Epithelial cell of prostate (primary cell): ENCODE measurements at places on chromosomes 4 and X.

GRCh38 chr4:2793586-2794485, 951 bp downstream of the SH3BP2 start:
- no peak for DNase-seq

GRCh38 chr4:7238300-7238960, 46.1 kb downstream of the SORCS2 start:
- DNase-seq: no peak

DNA sequence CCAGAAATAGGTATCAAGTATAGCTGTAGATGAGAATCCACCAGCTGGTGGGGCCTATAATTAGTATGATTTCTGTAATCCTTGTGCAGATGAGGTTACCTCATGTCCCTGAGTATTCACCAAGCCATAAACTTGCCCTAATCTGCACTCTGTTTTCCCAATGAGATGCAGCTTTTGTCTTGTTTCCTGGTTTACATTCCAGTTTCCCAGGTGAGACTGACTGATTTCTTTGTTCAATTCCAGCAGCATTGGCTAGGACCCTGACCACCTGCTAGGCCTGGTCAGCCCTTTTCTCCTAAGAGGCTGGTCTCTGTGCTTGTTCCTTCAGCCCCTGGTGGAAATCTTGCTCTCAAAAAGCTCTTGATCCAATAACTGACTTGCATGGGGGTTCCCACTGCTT, 44.6 kb downstream of the GABRB1 start:
- no peak for DNase-seq

GRCh38 chr4:152947311-152947710, 11.2 kb downstream of the FHDC1 start:
- DNase-seq: no peak

GRCh38 chr4:33649015-33649414, 2595.3 kb downstream of the ARAP2 start:
- DNase-seq: no peak

DNA sequence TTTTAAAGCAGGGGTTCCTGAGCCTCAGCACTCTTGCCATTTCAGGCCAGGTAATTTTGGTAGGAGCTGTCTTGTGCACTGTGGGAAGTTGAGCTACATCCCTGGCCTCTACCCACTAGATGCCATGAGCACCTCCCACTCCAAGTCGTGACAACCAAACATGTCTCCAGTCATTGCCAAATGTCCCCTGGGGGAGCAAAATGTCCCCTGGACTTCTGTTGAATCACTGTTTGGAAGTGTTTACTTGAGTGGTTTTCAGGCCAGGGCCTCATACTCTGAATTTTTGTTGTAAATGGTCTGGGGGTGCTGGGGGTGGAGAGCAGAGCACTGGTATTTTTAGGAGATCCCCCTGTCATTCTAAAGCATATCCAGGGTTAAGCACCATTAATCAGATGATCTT, 3.2 kb downstream of the PDK3 start:
- DNase-seq: no peak

GRCh38 chr4:140989944-140990343, 143.3 kb downstream of the RNF150 start:
- DNase-seq: no peak

- no peak for DNase-seq
Observed at GRCh38 chr4:101419336-101420135, 72.2 kb upstream of the PPP3CA start.

DNA sequence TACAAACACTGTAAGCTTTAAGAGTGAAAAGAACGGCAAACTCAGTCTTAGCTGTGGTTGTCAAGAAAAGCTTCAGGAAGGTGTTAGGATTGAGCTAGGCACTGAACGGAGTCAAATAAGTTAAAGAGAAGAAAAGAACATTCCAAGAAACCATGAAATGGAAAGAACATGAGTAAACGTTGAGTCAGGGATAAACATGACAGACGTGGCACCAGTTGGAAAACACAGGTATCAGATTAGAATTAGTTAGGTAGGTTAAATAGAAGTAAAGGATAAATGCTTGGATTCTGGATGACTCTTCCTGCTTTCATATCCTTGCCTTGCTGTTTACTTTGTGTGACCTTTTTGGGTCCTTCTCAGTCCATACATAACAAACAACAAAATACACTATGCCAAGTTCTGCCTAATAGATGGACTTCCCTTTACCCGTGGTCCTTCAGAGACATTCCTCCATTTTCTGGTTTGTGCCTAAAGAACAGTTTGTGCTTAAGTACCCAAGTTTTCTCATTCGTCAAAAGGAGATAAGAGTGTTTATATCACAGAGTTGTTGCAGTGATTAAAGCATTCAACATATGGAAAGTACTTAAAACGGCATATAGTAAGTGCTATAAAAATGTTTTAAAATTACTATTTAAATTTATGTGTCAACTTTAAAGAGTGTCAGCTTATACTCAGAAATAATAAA, 446.9 kb downstream of the TMA16 start:
- DNase-seq: peak; percentile 14

GRCh38 chr4:178917756-178918155, 1475.5 kb upstream of the AGA start:
- DNase-seq: no peak

GRCh38 chr4:104879367-104879766, 267.3 kb upstream of the TET2 start:
- no peak for DNase-seq

DNA sequence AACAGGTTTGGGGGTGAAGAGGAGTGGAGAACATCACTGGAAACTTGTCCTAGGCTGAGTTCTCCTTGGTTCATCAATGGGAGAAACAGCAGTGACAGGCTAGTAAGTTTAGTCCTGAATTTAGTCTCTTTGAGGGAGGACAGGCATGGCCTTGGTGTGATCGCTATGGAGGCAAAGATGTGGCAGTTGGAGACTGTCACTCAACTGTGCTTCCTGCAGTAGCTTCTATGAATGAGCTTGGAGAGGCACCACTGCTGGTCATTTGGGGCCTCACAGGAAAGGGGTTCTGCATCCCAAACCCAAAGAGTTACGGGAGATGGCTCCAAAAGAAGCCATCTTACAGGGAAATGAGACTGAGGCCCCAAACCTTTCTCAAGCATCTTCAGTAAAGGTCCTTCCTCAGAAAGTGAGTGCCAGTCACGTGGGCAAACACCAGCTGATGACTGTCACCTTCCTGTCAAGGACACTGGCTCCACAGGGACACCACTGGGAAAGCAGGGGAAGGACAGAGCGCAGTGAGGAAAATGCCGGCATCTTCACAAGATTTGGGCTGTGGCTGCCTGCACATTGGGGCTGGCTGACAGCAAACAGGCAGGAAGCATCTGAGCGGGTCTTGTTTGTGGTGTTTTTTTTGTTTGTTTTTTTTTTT, 7.2 kb downstream of the MRFAP1 start:
- no peak for DNase-seq

DNA sequence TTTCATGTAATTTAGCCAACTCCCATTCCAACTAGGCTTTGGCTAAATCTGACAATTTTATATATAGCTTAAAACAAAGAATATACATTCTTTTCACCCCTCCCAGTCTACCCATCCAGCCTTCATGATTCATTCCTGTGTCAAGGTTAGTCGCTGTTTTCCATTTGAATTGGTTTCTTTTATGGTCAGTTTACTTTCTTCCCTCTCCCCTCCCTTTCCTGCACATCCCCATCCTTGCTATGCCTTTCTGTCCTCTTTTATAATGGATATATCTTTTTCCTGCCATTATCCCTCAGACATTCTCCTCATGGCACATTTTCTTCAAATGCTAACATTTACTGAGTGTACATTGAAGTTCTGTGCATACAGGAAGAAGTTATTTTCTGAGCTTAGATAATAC, 4.7 kb downstream of the ZXDB start:
- no peak for DNase-seq

DNA sequence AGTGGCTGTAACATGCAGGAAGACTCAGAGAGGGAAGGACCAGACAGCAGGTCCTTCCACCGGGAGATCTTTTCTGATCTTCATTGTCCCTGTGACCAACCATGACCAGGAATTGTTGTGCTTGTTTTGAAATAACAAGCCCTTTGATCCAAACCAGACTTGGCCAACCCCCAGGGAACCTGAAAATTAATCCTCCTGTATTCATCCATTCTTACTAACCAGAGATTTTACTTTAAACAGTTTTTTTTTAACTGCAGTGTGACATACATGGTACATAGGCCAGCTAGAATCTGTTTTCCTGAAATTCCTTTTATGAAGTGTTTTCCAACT, 4.0 kb downstream of the WFS1 start:
- DNase-seq: no peak

- DNase-seq: no peak
Observed at GRCh38 chrX:40383969-40384368, 196.8 kb upstream of the ATP6AP2 start.

- DNase-seq: no peak
Observed at GRCh38 chr4:186904101-186904500, 180.4 kb upstream of the FAT1 start.

DNA sequence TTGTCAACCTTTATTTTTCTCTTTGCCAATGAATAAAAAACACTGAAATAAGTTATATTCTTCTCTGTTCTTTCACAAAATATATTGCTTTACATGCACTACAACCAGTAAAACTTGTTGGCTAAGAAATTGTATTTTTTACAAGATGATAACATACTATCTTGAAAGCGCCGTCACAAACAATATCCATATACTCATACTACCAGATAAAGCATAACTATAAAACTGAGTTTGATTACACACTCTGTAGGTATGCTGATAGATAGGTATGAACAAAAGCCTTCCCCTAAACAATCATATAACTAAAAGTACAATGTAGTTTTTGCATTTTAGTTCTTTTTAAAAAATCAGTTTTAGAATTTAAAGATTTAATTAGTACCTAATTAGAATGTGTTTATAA, 13.6 kb upstream of the BMP2K start:
- DNase-seq: no peak

GRCh38 chr4:189128341-189128740, 812.3 kb upstream of the FRG1 start:
- DNase-seq: peak; percentile 88

DNA sequence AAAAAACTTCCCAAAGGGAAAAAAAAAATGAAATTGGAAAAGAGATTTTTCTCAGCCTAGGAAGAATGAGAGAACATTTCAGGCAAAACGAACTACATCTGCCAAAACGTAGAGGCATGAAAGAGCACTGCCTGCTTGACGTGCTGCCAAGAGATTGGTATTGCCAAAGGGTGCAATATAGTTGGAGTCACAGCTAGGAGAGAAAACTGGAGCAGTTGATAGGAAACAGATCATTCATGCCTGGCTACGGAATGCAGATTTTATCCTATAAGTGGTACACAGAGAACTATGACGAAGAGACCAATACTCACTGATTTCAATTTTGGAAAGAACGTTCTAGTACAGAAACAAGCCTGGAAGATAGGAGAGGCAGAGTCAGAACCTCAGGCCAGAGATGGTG, 68.4 kb upstream of the IQCM start:
- DNase-seq: no peak

DNA sequence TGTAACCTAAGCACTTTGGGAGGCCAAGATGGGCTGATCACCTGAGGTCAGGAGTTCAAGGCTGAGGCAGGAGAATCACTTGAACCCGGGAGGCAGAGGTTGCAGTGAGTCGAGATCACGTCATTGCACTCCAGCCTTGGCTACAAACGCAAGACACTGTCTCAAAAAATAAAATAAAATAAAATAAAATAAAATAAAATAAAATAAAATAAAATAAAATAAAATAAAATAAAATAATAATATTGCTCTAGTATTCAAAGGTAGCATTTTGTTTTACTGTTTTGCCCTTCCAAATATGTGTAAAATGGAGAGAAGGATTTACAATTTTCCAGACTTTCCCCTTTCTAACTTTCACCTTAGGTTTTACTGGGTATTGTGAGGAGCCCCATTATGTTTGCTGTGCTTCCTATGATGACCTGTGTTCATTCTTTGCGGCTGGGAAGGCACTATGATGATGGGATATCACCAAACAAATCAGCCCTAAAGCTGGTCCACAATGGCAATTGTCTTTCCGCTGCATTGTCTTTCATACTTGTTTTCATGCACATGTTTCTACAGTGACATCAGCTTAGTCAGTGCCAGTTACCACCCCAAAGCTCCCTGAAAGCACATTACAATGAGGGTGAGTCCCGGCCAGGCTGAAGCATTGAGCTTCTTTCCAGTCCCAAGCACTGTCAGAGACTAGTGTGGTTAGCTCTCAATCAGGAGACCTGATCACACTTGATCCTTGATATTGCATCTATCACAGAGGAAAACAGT, 50.8 kb downstream of the DTHD1 start:
- no peak for DNase-seq

DNA sequence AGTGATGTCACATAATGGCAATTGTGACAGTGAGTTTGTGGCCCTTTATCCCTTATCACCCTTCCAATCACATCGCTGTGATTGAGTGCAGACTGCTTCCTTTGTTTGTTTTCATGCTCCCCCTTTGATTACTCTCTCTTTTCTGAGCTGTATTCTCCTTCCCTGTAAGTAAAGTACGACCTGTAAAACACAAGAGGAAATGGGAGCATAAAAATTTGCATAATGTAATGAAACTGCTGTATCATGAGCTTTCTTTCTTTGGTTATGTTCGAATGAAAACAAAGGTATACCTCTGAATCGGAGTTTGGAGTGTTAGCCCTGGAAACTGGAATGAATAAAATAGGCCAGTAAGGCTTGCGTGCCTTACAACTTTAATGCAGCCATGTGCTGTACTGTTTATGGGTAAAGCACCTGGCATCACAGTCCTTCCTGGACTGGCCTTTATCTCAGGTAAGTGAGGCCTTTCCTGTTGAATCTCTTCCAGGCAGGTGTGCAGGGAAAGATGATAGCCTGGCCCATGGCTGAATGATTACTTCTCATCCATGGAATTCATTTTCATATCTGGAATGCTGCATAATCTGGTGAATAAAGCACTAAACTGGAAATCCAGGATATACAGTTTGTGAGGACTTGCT, 26.6 kb upstream of the HS3ST1 start:
- DNase-seq: no peak

DNA sequence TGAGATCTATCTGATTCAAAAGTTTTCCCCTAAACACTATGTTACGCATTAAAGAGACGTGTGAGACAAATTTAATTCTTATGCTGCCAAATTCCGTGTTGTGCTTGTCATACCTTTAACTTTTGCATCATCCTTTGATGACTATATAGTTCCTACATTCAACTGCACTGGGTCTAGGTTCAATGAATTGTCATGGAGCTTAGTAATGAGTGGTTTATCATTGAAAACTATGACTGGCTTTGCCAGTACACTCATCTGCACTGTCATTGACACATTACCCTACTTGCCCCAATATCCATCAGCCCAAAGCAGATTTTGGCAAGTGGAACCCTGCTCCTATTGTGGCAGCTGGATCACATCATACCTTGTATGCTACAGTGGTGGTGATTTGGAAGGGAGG, 882.9 kb upstream of the SLIT2 start:
- no peak for DNase-seq

GRCh38 chrX:11751261-11751660, 6.8 kb upstream of the MSL3 start:
- DNase-seq: no peak

DNA sequence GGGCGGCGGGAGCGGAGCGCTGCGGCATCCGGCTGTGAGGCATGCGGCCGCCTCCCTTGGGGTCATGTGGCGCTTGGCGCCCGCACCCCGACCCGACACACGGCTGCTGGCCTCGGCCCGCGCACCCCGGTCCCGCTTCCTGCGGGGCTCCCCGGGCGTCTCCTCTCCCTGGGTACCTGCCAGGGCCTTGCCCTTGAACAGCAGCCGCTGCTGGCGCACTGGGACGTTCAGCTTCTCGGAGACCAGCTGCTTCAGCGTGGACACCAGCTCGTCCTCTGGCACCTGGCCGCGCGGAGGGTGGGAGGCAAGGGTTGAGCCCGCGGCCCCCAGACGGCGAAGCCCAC, 391 bp downstream of the UBL4A start:
- DNase-seq: no peak
